Fibroblast of pulmonary artery (primary cell): ENCODE measurements at places on chromosomes 2 and 18.

DNA sequence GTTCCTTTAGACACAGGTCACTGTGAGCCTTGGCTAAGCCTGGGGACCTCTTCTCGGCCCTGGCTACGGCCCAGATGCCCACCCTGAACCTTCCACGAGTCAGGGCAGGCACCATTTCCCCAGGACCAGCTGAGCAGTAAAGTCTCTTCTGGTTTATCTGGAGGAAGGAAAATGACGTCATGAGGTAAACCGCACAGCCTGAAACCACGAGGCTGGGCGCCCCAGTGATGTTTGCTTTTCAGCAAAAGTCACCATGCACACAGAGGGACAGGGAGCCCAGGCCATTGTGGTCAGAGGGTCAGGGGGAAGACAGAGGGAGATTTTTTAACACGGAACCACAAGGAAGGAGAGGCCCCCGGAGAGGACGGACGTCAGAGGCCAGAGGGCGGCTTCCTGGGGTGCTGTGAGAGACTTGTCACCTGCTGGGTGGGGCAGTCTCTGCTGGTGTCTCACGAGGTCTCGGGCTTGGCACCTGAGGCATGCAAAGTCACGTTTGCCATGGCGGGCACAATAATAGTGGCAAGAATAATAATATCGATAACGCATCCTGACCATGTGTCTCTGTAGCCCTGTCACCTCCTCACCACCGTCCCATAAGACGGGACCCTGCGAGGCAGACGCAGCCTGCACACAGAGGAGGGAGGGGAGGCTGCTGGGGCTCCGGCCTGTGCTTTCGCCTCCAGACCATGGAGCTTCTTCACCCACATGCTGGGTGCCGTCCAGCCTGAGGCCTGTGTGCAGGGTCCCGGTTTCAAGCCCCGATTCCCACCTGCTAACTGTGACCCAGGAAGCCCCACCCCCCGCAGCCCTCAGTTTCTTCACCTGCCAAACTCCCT, 33.2 kb upstream of the FOSL2 start:
- DNase-seq, result peak; percentile 81

- no peak for DNase-seq
These were observed 113.6 kb downstream of the MCFD2 start for GRCh38 chr2:46801731-46802664.

DNA sequence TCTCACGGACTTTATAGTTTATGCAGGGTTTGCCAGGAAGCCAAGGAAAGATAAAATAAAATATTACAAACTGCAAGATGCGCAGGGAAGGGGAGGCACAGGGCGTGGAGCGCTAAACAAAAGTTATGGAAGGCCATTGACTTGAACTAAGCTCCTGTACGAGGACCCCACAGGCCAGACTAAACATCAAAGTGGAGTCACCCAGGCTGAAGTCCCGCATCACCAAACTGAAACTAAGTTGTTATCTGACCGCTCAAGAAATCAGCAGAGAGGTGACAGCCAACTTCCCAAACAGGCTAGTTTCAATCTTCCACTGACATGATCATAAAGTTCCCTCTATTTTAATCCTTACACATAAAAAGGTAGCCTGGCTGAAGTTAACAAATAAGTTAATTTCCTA, 90.5 kb upstream of the YWHAQ start:
- no peak for DNase-seq

DNA sequence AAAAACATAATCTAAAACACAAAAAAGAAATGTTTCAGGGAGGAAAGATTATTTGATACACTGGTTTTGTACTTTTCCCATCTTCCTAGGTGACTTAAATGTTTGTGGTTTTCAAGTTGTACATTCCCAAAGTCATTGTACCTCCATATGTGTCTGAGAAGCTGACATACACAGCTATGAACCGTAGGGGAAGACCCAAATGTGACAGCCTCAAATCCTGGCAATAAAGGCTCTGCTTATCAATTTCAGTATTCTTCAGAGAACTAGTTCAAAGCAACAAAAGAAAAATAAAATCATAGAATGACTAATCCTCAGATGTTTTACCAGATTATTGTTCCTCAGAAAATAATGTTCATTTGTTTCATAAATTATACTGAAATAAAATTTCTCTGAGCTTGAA, 2.5 kb downstream of the DYNC2LI1 start:
- no peak for DNase-seq
